ENCODE measurements at places on chromosomes 1 and 21.

GRCh38 chr1:231187571-231187970, 25.7 kb downstream of the TRIM67 start:
- no peak for DNase-seq

- DNase-seq = no peak
Measured at GRCh38 chr1:202577381-202577780, 132.9 kb downstream of the SYT2 start.

GRCh38 chr21:32687643-32688345, 40.0 kb downstream of the SYNJ1 start:
- DNase-seq = no peak

DNA sequence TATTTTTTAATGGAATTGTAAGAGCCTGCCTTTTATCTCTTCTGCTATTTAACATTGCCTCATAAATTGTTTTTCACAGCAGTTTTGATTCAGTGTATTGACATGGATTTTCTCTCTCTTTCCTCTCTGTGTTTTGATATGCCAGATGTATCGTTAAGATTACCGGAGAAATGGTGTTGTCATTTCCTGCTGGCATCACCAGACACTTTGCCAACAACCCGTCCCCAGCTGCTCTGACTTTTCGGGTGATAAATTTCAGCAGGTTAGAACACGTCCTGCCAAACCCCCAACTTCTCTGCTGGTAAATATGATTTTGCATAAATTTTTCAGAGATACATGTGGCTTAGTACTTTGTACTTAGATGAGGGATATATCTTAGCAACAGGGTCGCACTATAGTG, 23.1 kb upstream of the DYNLT5 start:
- DNase-seq = no peak

- no peak for DNase-seq
Measured at GRCh38 chr1:22889213-22889827, 83.3 kb downstream of the LACTBL1 start.

Measured in stimulated activated CD8-positive, alpha-beta memory T cell treated with anti-CD3 and anti-CD28 coated beads, Interleukin-15, amount 100 ng/mL, for 48 hours (primary cell).